CD4-positive, alpha-beta T cell treated with Interleukin-2 at 100 ng/mL for 4 hours (primary cell): ENCODE measurements at places on chromosomes 4 and X.

DNA sequence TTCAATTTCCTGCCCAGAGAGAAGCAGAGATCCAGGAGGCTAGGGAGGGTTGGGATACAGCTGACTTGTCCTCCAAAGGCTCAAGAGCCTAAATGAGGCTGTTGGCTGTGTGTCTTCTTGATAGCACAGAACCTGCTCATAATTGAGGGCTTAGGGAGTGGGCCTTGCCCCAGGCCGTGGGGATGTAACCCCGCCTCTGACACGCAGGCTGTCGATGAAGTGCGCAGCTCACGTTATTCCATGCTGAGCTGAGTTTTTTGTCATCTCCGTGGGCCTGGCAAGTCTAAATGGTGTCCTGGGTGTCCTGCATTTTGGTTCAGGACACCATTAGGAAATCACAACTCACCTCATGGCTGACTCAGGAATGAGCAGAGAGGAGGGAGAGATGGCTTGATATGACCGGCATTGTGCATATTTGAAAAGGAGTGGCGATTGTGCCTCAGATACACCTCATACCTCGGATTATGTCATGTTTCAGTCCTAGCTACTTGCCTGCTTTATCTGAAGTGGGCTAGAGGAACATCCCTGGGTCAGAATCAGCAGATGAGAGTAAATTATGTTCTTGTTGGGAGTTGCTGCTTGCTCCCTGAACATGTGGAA lies 43.7 kb downstream of the FHDC1 start:
- no peak for DNase-seq

DNA sequence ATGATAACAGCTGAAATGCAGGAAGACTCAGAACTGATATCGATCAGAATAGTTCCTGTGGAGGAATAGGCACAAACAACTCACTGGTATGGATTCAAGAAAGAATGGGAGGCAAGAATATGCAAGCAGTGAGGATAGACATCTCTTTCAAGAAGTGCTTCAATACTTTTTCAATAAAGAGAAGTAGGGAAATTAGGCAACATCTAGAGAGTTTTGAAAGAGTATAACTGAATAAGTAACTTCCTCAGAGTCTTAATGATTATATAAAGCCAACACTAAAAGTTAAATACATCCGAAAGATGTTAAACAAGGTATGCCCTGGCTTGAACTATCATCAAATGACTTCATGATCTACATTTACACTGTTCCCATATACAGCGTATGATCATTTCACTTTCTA lies 1443.0 kb downstream of the PCDH7 start:
- DNase-seq = no peak

- DNase-seq = no peak
Measured at GRCh38 chr4:123941306-123941705, 544.7 kb downstream of the SPRY1 start.

- no peak for DNase-seq
Measured at GRCh38 chr4:129387666-129388065, 291.7 kb downstream of the C4orf33 start.

DNA sequence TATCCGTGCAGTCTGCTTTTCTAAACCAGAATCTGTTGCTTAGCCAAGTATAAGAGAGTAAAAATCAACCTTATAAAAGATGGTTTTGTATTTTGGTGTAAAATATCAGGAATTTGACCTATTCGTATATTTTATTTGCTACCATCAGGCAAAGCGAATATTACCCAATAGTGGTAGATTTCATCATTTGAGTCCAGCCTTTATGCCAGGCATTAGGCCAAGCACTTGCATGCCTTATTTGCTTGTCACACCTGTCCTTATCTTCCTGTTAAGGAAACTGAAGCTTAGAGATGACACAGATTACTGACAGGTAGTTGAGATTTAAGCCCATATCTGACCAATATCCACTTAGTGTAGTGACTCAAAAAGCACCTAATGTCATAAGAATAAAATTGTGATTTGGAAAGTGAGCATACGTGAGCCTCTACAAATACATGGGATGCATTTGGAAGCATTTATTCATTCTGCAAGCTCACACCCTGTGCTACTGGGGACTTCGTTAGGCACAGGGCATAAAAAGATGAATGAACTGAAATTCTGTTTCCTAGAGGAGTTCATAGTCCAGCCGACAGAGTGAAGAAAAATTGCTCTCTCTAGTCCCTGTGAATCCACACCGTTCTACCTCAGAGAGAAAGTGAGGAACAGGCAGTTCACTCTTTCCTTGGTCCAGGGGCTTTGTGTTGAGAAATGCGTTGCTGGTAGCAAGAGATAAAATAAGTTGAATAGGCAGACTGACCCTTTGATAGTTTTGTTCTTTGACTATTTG lies 2.3 kb upstream of the RNF212 start:
- DNase-seq = no peak

DNA sequence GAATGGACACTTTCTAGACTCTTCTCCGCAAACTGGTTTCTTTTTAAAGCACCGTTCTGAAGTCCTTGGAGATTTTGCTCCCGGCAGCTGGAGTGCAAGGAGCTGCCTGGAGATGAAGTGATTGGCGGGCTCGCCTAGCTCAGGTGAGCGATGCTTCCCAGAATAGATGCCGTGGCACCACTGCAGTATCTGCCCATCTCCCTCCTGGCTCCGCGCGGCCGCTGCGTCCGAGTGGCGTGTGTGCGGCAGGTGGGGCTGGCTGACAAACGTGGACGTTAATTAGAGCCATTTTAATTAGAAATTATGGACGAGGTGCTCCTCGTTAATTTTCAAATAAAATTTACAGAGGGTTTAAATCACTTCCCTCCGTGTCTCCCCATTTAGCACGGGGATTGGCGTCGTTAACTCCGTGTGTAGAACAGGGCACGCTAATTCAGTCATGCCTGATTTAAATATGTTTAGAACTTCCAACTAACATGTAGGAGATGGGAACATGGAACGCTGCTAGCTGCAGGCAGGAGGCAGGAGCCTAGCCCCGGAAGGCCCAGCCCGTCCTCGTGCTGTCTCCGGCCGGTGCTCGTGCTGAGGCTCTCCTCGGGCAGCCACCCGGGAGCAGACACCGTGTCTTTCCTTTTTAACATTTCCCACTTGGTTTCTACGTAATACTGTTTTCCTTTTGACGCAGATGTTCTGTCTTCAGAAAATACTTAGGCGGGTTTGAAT lies 11.6 kb downstream of the UVSSA start:
- no peak for DNase-seq

GRCh38 chrX:77918568-77918967 lies 8.1 kb downstream of the ATP7A start:
- DNase-seq = no peak

GRCh38 chrX:38857736-38858523 lies 56.7 kb downstream of the MID1IP1 start:
- DNase-seq = no peak

DNA sequence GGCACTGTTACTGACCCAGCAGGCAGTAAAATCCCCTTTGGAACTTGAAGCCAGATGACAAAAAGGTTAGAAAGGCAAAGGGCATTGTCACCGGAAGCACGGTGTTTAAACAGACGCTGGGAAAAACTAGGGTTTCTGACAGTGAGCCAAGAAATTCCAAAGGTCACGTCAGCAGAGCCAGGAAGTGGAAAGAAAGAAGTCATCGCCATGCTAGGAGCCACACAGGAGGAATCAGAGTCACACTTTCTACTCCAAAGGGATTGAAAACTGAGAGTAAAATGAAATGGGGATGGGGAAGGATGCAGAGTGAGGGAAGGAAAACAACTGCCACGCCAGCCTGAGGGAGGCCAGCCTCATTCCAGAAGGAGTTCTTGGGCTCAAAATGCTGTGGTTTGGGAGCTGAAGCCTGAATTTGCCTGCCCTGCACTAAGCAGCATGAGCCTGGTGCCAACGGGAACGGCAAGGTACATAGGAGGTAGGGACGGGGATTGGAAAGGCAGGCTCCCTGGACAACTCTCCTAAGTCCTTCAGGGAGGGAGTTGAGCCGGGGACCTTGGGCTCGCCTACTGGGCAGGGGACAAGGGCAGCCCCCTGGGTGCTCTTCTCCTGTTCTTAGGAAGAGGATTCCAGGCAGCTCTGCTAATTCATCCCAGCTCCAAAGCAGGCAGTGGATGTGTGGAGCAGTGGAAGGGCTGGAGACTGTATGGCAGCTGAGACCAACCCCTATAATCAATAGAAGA lies 66.8 kb downstream of the SOWAHB start:
- no peak for DNase-seq

DNA sequence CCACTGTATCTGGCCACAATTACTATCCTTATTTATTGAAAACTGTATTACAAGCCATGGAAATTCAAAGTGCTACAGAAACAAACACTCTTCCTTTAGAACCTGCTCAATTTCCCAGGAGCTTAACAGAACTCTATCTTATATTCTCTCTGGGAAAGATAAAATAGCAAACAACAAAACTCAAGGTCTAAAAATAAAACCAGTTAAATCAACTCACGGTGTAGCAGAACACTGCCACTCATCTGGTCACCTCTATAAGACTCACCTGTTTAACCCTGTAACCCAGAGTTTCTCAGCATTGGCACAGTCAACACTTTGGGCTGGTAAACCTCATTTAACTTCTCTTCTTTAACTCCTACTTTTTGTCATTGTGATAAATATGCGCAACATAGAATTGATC lies 348.9 kb downstream of the DCHS2 start:
- DNase-seq = no peak

DNA sequence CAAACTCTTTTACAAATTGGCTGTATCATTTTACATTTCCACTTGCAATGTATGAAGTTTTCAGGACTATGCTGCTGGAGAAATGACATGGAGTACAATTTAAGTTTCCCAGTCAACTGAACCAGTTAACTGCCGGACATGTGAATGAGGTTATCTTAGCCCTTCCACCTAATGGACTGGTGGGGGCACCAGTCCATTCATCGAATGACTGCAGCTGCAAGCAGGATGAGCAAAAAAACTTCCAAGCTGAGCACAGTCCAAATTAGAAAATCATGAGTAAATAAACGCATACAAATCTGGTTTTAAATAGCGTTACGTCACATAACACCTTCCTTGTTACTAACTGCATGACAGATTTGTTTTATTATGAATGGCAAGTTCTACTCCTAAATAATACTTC lies 1131.5 kb downstream of the PCDH18 start:
- no peak for DNase-seq

- DNase-seq = no peak
Measured at GRCh38 chr4:71692198-71692597, 91.7 kb downstream of the GC start.
